COR-L47 (cell line): ENCODE measurements at places on chromosomes 13 and 19.

DNA sequence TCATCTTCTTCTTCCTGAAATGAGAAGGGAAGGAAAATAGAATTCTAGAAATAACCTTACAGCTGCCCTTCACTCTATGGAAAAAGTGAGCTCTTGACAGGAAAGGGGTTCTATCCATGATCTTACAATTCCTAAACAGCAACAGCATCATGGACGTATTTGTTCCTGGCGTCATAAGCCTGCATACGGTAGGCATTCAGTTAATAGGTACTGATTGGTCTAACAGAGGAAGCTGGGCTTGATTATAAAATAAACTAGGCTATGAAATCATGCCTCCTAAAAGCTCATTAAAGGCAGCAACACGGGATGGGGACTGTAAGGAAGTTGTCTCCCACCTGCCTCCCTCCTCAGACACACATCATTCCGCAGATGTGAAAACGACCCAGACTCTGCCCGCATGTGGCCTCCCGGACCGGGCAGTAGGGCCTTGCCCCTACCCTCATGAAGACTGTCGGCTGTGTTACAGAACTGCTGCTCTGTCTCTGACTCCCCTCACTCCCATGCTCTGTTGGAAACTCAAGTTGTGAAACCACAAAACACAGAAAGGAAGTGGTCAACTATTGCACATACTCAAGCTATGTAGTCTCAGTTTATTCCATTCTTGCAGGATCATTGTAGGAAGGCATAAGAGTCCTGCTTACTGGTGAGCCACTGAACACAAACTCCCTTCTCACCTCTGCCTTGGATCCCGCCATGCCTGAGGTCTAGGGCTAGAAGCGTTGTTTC is 129.8 kb downstream of the DLEU7 start:
- DNase-seq, result no peak

- DNase-seq, result no peak
Measured at GRCh38 chr13:67538906-67539305, 308.8 kb upstream of the PCDH9 start.

DNA sequence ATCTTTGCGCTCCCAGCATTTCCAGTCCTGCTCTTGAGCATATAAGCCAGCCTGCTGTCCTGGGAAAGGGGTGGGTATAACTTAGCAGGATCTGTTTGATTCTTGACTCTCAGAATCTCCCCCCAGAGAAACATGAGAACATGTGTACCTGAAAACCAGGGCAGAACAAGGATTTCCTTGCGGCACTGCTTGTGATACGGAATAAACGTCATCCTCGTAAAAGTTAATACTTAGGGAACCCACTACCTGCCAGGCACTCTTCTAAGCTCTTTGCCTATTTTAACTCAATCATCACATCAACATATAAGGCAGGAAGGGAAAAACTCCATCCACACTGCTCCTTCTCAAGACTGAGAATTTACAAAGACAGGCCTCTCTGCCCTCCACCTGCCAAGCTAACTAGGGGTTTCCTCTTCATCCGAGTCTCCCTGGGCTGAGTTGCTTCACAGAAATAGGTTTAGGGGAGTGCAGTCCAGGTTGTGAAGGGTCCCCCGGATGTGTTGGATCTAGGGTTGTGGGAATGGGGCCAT is 1.1 kb downstream of the ZNF653 start:
- DNase-seq, result no peak

GRCh38 chr19:29428071-29428470 is 97.7 kb upstream of the VSTM2B start:
- no peak for DNase-seq

DNA sequence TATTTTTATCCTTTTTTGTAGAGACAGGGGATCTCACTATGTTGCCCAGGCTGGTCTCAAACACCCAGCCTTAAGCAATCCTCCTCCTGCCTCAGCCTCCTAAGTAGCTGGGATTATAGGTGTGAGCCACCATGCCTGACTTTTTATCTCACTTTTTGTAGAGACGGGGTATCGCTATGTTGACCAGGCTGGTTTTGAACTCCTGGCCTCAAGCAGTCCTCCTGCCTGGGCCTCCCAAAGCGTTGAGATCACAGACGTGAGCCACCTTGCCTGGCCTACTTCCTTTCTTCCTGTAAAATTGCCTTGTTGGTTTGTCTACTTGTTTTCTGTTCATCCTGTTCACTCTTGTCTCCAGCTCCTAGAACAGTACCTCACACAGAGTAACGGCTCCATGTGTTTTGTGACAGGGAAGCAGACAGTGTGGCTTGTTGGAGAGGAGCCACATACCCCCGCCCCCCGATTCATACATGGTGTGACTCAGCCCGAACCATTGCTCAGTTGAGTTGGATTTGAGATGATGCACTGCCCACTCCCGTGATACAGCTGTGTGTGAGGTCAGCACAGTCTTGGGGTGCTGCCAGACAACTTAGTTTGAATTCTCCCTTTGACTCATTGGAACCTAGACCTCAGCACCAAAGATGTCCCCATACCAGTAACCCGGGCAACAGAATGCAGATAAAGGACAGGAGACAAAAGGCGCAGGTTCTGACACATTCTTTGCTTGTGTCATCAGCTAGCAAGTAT is 34.2 kb downstream of the GPR42 start:
- DNase-seq, result no peak

GRCh38 chr19:49057636-49058234 is at the start of gene CGB7:
Gene CGB7, minus strand, starts transcription at chr19:49057749. Its CDS starts 2,374 bp downstream, at chr19:49055375.
- DNase-seq, result no peak

DNA sequence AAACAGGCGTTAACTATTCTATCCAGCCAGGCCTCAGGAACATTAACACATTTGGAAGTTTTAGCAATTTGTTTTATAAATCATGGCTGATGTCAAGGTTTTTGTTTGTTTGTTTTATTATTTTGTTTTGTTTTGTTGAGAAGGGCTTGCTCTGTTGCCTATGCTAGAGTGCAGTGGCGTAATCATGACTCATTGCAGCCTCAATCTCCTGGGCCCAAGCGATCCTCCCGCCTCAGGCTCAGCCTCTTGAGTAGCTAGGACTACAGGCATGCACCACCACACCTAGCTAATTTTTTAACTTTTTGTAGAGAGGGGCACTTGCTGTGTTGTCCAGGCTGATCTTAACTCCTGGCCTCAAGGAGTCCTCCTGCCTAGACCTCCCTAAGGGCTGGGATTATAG is 28.3 kb downstream of the NUP58 start:
- DNase-seq, result no peak

DNA sequence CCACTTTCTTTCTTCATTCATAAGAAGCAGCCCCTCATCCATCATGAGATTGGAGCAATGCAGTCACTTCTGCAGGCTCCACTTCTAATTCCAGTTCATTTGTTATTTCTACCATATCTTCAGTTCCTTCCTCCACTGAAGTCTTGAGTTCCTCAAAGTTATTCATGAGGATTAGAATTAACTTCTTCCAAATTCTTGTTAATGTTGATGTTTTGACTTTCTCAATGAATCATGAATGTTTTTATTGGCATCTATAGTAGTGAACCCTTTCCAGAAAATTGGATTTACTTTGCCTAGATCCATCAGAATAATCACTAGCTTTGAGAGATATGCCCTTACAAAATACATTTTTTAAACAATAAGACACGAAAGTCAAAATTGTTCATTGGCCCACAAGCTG is 2567.7 kb upstream of the PCDH20 start:
- no peak for DNase-seq

- DNase-seq, result no peak
Measured at GRCh38 chr13:26487781-26488180, 69.7 kb upstream of the WASF3 start.

- DNase-seq, result no peak
Measured at GRCh38 chr13:112852392-112852791, 116.6 kb upstream of the MCF2L start.

DNA sequence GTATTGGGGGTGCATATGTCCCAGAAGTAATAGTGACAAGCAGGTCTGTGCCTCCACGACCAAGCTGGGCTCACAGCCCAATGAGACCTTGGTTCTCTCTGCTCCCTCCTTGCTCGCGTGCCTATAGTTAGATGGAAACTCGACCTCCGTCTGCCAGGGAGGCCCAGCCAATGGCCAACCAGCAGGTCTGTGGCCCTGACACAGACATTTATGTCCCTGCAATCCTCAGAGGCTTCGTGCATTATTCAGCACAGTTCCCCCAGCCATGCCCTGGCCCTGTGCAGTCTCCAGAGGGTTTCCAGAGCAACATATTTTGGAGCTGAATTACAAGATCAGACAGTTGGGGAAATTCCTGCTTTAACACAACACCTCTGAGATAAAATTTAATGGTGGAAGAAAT is 105.1 kb downstream of the UQCRFS1 start:
- DNase-seq, result no peak

- DNase-seq, result no peak
Measured at GRCh38 chr13:25881136-25881926, 170.5 kb downstream of the SHISA2 start.

DNA sequence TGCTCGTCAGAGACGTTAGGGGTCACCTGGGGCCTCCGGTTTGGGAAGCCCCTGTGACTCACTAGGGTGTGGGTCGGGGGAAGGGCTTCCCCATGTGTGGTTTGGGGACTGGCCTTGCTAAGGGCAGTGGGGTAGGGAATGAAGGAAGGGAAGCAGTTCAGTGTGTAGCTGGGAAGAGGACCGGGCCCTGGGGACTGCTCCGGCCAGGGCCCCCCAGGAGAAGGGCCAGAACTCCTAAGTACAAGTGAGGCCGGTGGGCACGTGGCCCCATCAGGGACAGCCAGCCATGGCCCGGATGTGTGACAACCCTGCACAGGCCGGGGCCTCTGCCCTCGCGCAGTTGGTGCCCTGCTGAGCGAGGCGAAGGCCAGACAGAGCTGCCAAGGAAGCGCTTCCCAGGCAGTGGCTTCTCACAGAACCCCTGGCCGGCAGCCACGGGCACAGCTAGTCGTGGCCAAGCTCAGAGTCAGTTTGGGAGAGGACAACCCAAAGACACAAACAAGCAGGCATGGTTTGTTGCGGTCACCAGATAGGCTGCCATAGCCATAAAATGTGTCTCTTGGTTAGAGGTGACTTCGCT is 25.7 kb downstream of the TEX29 start:
- no peak for DNase-seq

DNA sequence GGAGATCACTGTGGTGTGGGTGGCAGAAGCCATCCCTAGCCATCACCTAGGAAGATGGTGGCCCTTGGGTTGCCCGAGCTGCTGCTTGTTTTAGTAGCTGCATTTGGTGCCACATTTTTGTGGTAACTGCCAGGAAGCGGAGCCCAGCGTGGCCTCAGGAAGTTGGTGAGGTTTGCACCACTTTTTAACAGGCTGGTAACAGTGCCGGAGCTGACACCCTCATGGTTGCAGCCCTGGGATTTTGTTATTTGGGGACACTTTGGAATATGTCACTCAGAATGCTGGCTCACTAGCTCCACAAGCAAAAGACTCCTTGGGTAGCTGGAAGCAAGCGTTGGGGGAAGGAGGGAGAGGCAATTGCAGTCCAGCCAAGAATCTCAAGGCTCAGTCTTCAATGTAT is 22.1 kb downstream of the ACTN4 start:
- DNase-seq, result no peak

DNA sequence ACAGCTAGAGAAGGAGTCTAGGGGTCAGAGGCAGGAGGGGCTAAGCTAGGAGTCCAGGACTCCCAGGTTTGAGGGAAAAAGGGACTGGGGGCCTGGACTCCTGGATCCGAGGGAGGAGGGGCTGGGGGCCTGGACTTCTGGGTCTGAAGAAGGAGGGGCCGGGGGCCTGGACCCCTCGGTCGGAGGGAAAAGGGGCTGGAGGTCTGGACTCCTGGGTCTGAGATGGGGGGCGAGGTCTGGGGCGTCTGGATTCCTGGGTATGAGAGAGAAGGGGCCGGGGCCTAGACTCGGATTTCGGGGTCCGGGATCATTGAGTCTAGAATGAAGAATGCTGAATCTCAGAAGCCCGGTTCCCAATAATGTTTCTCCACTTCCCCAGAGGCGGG is 18.5 kb downstream of the BRSK1 start:
- no peak for DNase-seq

DNA sequence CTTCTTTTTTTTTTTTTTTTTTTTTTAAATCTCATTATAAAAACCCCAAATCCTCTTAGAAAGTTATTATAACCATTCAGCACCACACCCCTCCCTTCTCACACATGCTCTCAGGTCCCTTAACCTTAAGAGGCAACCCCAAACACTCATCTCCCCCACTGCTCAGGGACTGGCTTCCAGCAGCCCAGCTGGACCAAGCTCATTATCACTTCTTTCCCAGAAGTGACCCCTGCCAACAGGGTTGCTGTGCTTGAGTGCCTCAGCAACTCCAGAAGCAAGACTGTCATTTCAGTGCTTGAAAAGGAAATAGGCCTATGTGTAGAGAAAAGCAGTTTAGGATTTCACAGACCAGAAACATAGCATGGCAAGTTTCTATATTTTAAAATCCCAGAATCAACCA is 84.3 kb downstream of the SLAIN1 start:
- no peak for DNase-seq

DNA sequence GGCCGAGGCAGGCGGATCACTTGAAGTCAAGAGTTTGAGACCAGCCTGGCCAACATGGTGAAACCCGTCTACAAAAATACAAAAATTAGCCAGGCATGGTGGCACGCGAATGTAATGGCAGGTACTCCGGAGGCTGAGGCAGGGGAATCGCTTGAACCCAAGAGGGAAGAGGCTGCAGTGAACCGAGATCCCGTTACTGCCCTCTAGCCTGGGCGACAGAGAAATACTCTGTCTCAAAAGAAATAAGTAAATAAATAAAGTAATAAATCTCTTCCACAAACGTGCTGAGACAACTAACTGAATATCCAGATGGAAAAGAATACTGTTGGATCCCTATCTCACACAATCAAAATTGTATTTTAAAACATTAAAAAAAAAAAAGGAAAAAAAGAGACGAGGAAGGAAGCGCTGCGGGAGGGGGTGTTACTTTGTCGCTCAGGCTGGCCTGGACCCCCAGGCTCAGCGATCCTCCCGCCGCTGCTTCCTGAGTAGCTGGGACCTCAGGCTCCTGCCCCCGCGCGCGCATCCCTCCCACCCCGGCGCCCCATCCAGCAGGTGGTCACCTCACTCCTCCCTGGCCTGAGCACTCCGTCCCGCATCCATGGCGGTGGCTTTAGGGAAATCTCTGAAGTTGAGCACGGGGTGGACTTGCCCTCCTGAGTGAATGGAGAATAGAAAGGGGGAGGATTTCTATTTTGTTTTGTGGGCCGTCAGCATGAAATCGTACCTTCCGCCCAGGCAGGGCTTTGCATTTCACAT is 628 bp upstream of the ZNF813 start:
- DNase-seq, result no peak

- peak; percentile 39 for DNase-seq
Measured at GRCh38 chr19:15417699-15418098, 1.1 kb downstream of the AKAP8L start.

DNA sequence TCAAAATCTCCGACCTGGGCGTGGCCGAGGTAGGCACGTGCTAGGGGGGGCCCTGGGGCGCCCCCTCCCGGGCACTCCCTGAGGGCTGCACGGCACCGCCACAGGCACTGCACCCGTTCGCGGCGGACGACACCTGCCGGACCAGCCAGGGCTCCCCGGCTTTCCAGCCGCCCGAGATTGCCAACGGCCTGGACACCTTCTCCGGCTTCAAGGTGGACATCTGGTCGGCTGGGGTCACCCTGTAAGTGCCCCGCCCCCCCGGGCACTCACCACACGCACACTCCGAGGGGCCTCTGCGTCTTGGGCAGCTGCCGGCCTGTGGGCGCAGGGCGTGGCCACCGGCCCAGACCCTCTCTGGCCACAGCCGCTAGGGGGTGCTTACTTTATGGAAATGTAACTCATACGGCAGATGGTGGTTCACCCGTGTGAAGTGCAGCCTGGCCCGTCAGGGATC is 14.9 kb downstream of the STK11 start:
- no peak for DNase-seq
